GDM1 (cell line): ENCODE measurements at places on chromosomes 7 and 10.

GRCh38 chr10:127736915-127737562, at the start of gene FOXI2:
Gene FOXI2, plus strand, starts transcription at chr10:127737185. Its CDS starts 89 bp downstream, at chr10:127737274.
- DNase-seq: no peak

DNA sequence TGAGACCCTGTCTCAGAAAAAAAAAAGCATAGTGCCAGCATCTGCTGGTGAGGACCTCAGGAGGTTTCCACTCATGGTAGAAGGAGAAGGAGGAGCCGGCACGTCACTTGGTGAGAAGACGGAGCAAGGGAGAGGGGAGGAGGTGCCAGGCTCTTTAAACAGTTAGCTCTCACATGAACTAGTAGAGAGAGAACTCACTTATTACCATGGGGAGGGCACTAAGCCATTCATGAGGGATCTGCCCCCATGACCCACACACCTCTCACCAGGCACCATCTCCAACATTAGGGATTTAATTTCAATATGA, 62.9 kb upstream of the VKORC1L1 start:
- no peak for DNase-seq

- DNase-seq: no peak
Measured at GRCh38 chr10:14453593-14453992, 122.9 kb upstream of the FRMD4A start.

DNA sequence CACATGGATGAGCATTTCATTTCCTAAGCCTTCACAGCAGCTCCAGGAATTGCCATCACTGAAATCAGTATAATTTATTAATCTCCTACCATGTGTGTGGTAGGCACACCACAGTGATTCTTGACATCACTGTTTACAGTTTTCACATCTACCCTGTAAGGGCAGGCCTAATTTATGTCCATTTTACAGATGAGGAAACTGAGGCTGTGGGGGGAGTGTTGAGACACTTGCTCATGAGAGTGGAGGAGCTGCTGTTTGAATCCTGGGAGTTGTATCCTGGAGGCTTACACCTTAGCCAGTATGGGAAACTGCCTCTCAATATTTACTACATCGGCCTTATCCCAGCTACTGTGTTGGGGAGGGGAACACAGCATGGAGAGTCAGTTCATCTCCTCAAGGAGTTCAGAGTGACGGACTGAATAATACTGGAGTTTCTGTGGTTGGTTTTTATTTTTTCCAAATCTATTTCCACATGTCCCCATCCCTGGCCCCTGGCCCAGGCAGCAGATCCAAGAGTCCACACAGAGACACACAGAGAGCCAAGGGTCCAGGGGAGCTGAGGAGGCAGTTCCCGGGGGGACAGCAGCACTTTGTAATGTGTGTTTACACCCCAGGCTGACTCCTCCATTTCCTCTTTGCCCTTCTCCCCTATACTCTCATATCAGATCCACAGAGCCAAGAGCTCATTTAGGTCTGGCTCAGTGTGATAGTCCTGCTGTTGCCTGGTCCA, 13.2 kb downstream of the UBTD1 start:
- DNase-seq: no peak

GRCh38 chr7:133576612-133577168, 323.8 kb downstream of the EXOC4 start:
- no peak for DNase-seq

DNA sequence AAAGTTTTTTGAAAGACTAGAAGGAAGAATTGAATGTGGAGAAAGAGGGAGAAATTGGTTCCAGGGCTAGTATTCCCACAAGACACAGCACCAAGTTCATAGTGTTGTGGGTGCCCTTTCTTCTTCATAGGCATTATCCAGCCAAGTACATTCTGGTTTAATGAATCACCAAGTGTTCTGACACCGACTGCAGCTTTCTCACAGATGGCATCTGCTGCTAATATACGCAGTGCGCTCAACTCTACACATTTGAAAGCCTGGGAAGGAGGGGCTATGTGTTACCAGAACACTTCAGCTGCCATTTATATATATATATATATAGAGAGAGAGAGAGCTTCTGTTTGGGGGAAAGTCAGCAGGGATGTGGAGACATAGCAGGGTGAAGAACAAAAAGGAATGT, 1168.4 kb downstream of the GATA3 start:
- no peak for DNase-seq

- DNase-seq: no peak
Measured at GRCh38 chr7:1053002-1053411, 8.7 kb downstream of the GPR146 start.

- DNase-seq: no peak
Measured at GRCh38 chr7:80026766-80027165, 107.9 kb upstream of the GNAI1 start.
